ENCODE measurements at places on chromosomes 1 and 21.

DNA sequence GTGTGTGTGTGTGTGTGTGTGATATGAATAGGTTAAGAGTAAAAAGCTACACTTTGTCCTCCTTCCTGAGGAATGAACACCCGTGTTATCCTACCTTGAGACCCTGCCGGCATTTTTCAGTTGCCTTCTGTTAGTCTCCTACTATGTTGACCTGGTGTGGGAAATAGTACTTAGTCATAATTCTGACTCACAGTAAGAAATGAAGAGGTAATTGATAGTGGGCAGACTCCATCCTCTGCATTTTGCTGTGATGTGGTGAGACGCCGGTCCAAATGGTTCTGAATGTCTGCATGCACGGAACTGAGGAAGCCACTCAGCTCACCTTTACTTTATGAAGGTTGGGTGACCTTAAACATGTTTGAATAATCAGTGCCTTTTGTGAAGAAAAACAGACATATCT, 12.6 kb downstream of the CD101 start:
- DNase-seq: no peak

DNA sequence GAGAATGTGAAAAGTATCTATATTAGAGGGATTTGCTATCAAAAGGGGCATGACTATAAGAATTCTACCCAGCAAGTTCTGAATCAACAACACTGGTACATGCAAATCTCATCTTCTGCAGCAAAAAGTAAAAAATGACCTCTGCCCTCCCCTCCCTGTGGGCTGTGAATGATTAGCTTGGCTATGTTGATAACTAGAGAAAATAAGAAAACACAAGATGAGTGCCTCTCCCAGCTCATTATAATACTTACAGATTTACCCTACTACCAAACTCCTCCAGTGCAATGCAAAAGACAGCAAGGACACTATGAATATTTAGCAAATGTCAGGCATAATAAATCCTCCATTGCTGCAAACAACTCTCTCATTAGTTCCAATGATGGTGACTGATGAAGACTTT, 102.4 kb downstream of the SLC45A1 start:
- DNase-seq: no peak

DNA sequence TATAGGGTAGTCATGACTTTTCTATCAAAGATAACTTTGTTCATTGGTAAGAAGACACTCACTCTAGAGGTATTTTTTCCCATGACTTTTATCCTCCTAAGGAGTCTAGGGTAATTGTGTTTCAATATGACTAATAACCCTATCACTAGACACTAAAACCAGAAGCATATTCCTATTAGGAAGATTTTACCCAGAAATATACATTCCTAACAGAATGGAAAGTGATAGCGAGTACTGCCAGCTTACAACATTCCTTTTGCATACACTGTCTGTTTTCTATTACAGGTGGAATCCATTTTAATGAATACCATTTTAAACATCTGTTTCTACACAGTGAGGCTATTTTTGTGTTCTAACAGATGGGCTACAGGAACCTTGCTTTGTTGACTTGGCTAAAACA, 31.4 kb upstream of the C1orf185 start:
- no peak for DNase-seq

DNA sequence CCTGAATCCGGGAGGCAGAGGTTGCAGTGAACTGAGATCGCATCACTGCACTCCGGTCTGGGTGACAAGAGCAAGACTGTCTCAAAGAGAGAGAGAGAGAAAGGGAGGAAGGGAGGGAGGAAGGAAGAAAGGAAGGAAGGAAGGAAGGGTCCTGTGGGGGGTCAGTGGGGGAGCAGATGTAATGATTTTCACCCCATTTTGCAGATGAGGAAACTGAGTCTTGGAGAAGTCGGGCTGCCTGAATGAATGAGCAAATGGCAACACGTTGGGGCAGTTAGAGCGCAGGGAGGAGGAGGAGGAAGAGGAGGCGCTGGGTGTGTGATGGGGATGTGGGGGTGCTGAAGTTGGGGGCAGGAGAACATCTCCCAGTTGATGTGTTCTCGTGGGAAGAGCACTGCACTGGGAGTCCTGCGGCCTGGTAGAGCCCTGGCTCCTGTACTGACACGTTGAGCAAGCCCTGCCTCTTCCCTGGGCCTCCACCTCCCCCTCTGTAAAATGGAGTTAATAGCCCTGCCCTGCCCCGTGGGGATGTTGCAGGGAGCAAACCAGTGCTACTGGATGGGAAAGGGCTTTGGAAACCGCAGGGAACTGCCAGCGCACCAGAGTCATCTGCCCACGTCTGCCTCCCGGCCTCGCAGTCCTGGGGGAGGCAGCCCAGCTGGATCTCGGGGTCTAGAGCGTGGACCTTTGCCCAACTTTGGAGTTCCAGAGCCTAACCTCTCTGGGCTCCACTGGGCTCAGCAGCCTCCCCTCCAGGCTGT, 103.2 kb upstream of the CASZ1 start:
- no peak for DNase-seq

DNA sequence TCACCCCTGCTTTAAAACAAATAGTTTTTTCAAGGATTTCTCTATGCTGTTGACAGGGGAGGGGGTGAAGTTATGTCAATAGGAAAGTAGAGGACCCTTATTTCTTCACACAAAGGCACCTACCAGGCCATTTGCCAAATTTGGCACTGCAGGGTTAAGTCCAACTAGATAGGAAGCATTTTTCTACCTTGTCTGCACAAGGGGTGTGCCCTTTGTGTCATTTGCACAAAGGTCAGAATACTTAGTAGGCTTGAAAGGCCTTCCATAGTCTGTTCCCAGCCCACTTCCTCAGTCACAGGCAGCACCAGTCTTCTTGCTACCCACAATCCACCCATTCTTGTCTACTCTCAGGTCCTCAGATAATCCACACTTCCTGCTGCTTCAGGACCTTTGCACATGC, 7.0 kb downstream of the TACSTD2 start:
- no peak for DNase-seq

All from CD4-positive, alpha-beta T cell treated with Interleukin-21 for 1 hour (primary cell).